ENCODE measurements at places on chromosomes 4 and X.
A peak's percentile ranks its signal among the peaks of the same experiment; 100 is the strongest.

DNA sequence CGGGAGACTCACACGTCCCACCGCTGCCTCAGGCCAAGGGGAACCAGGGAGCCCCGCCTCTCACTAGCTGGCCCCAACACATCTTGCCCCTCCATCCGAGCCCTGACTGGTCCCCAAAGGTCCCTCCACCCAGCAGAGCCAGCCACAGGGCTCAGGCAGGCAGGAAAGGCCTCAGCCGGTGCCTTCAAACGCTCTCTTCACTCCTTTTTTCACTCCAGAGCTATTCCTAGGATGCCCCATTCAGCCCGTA is 1.5 kb upstream of the ARHGAP4 start:
- no peak for DNase-seq

GRCh38 chrX:78029663-78030062 is 60.2 kb upstream of the PGAM4 start:
- peak; percentile 36 for DNase-seq

GRCh38 chr4:56648021-56648823 is 32.9 kb downstream of the HOPX start:
- DNase-seq = peak; percentile 28

DNA sequence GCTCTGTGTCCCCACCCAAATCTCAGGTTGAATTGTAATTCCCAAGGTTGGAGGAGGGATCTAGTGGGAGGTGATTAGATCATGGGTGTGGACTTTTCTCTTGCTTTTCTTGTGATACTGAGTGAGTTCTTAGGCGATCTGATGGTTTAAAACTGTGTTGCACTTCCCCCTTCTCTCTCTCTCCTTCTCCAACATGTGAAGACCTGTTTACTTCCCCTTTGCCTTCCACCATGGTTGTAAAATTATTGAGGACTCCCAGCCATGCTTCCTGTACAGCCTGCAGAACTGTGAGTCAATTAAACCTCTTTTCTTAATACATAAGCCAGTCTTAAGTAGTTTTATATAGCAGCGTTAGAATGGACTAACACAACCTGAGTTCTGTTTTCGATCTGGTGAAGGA is 738.2 kb downstream of the ARAP2 start:
- DNase-seq = no peak

GRCh38 chrX:45007598-45007997 is 134.6 kb downstream of the KDM6A start:
- no peak for DNase-seq

- no peak for DNase-seq
Measured at GRCh38 chr4:182894681-182895275, 22.4 kb downstream of the DCTD start.

DNA sequence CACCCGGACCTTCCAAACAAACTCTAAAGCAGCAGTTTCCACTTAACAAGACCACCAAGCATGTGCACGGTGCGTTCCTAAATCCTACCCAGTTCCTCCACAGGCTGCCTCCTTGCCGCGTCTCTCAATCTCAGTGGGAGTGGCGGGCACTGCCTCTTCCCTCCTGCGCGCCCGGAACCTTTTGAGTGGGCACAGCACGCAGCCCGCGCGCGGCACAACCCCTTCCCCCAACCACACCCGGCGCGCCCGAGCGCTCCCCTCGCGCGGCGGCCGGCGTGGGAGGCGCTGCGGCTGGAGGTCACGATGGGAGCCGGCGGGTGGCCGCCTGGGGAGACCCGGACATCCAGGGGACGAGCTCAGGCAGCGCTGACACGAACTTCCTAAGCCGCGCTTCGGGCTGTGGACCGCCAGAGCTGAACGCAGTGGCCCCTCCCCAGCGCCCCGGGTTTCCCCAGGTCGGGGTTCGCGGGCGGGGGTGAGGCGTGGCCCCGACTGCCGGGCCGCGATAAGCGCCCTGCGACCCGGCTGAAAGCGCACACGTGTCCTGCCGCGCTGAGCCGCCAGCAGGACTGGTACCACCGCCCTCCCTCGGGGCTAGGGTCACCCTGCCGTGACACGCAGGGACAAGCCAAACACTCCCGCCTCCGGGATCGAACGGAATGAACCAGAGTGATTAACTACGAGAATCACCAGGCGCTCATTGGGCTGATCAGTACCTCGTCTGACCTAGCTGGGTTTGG is at the start of gene ABCG2:
Gene ABCG2, minus strand, starts transcription at position 151 of the 740 bp plus-strand sequence. CDS start 18,644 bp downstream, outside the sequence.
- DNase-seq = peak; percentile 48

DNA sequence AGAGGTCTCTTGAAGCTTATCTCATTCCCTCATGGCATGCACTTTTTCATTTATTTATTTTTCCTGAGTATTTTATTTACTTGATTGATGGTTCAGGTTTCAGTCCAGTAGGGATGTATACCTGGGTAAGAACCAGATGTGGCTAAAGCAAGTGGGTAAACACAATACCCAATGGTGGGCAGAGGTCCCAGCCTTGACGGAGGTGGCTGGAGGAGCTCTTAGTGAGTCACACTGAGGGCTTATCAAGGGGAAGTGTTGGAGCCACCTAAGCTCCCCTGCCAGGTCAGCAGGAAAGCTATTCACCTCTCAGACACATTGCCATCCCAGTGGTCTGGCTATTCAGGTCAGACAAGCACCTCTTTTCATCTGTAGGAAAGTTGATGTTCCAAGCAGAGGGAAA is 236.2 kb upstream of the MAGEB16 start:
- DNase-seq = no peak

DNA sequence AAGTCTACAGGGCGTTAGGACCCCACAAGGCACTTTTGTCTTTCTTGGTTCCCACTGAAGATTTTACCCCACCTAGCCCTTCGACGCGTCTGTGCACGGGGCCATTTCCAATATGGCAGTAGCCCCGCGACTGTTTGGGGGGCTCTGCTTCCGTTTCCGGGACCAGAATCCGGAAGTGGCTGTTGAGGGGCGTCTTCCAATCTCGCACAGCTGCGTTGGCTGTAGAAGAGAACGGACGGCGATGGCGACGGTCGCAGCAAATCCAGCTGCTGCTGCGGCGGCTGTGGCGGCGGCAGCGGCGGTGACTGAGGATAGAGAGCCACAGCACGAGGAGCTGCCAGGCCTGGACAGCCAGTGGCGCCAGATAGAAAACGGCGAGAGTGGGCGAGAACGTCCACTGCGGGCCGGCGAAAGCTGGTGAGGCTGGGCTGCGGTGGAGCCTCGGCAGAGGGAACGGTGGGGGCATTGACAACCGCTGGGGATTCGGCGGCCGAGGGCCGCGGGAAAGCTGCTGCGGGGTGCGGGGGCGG is at the start of gene USP11:
Gene USP11, plus strand, starts transcription at position 207 of the 530 bp plus-strand sequence. Its CDS starts 35 bp downstream, at position 242.
- peak; percentile 88 for DNase-seq

DNA sequence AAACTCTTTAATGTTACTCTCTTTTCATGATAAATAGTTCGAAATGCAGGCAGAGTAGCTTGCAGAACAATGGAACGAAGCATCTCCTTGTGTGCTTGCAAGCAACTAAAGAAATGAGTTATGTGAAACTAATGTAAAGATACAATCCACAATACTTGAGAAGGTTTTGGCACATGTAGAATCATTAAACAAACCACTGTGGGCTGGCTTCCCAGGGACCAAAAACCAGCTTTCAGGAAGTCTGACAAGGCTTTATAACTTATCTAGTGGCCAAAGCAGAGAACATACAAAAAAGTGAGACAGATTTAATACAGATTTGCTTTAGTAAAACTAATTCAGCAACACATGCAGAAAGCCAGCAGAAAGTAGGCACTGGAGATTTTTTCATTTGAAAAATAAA is 1673.8 kb upstream of the AGA start:
- DNase-seq = no peak

DNA sequence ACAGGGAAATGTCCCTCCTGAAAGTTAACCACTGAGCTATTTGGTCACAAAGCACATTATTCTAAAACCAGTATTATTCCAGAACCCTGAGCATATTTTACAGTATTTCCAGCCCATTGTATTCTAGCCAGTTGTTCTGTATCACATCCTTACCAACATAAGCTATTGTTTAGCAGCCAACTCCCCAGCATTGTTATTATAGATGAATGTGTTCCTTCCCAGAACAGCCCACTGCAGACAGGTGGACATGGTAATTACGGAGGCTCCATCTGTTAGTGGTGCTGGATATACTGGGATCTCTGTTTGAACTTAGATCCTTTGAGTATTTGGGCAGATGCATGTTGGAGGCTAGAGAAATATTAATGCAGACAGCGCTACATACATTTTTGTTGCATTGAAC is 126.1 kb downstream of the MGST2 start:
- DNase-seq = no peak

DNA sequence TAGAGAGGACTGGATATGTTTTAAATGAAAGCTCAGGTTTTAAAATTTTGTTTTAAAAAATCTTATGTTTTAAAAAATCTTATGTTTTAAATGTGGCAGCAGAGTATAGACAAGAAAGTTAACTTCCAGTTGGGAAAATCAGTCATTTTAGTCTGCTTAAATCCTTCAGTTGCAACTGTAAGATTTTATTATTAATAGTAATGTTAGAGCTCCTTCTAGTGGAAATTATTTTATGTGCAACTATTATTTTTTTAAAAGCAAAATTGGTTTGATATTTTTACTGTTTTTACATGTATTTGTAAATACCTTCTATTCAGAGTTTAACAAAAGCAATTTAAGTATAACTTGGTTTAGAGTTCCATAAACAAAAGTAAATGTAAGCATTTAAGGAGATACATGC is 8.5 kb upstream of the NUDT6 start:
- peak; percentile 41 for DNase-seq

- no peak for DNase-seq
Measured at GRCh38 chrX:19377799-19378198, 34.1 kb downstream of the PDHA1 start.

DNA sequence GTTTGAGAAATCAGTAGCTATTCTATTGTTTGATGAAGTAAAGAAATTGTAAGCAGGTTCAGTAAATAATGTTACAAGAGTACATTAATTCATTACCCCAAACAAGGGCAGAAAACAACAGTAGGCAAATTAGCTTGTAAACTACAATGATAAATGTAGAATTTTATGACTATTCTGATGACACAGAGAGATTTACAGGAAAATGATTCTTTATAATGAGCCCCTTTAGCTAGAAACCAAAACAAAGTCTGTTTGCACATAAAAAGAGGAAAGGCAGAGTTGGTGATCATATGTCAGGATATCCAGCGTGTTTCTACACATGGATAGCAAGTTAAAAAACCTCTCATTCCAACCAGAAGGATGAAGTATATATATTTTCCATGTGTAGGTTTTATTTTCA is 204.8 kb downstream of the CFAP299 start:
- no peak for DNase-seq

GRCh38 chr4:37389967-37390580 is 145.5 kb downstream of the NWD2 start:
- DNase-seq = peak; percentile 76

DNA sequence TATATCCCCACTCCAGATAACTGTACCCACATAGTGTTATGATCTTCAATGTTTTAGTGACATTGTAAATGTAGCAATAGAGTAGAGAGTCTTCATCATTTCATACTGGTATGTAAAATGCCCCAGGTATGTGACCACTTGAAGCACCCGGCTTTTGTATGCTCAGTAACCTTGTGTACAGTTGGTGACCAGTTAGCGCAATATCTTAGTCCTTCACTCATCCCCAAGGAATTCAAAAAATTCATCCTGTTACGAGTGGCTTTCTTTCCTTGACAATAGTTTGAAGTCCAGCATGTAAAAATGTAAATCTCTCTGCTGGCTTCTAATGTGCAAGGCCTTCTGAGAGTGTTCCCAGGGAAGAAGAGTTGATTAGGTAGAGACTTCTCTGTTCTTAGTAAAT is 145.6 kb downstream of the ARX start:
- DNase-seq = no peak

DNA sequence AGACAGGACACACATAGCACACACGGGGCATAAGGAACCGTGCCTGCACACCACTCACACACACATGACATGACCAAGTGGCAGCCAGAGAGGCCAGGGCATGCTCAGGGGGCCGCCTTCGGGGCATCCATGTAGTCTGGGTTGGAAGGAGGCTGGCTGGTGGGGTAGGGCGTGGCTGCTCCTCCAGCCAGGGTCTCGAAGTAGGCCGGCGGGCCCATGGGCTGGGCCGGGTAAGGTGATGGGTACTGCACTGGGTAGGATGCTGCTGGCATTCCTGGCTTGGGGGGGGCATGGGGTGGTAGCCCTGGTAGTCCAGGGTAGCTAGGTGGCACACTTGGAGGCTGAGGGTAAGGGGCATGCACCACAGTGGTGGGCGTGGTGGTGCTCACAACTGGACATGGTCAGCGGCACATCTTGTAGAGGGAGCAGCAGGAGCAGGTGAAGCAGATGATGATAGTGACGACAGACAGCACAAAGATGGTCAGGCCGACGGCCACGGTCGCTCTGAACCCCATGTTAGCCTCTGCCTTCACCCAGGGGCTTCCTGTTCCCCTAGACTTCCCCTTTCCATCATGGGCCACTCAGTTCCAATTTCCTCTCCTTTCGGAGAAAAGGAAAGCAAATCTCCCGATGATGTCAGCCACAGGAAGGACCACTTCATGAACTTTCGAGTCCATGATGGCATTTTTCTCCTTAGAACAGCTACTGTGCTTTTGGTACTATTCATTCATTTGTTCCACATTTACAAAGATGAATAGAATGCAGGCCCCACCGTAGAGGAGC is 10.9 kb upstream of the DDX3X start:
- DNase-seq = no peak

DNA sequence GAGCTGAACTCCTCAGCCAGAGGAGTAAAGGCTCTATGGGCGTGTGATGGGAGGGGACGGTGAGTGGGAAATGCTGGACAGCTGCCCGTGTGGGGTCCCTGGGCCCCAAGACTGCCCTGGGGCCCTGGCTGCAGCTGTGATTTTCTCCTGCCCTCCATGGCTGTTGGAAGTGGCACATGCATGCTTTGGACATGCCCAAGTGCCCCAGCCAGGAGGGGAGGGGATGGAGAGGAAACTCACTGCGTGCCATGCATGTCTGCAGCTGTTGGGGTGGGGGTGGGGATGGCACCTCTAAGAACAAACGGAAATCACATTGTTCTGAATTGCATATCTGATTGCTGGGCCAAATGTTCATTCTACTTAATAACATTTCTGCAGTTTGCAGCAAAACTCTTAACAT is 52.4 kb downstream of the MID2 start:
- DNase-seq = peak; percentile 79

GRCh38 chrX:44415639-44416386 is 72.3 kb upstream of the EFHC2 start:
- DNase-seq = no peak

DNA sequence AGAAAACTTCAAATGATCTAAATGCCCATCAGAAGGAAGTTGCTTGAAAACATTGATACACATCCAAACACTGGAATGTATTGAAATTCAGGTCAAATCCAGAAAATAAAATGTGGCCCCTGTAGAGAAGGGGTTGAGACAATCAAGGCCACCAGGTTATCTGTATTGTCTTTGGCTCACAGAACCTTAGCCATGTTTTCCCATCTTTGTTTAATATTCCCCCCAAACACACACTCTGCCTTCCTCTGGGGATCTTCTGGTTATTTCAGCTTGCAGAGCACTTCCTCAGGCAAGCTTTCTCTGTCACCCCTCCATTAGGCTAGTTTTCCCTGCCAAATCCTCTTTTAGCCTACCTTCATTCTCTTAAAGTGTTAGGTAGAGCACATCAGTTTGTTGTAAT is 30.5 kb downstream of the PAGE2 start:
- DNase-seq = no peak

GRCh38 chr4:4419896-4420295 is 33.0 kb downstream of the NSG1 start:
- no peak for DNase-seq

- peak; percentile 51 for DNase-seq
Measured at GRCh38 chr4:7909463-7910262, 30.0 kb downstream of the AFAP1 start.

GRCh38 chr4:102563000-102563399 is 61.8 kb downstream of the NFKB1 start:
- DNase-seq = no peak

- DNase-seq = no peak
Measured at GRCh38 chr4:96675416-96675815, 835.5 kb downstream of the PDHA2 start.

GRCh38 chr4:24403265-24403664 is 181.1 kb downstream of the DHX15 start:
- DNase-seq = no peak

Measured in tongue (tissue), 3 donors.